ENCODE measurements at places on chromosomes 2 and 18. TPM values are rescaled to one million over a fixed set of nuclear protein-coding genes. Genes with fewer than 3 reads are reported as not detected.

HOXD9 gene
- not detected for total RNA-seq

DNA sequence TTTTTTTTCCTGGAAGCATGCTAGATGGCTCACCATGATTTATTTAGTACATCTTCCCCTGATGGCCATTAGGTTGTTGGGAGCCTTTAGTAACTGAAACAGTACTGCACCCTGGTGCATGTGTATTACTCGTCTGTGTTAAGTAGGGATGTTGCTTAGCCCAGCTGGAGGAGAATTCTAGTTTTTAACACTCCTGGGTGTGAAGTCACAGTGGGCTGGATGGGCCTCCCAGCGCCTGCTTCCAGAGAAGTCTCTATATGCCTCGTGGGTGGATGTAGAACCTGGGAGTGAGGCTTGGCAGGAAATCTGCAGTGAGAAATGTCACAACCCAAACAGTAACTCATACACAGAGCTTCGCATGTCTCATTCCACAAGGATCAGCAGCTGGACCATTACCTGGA lies 28.9 kb upstream of the NT5DC4 start:
- no peaks in the 10 kb centered on the region for H3K36me3 ChIP-seq
- no peaks in the 10 kb centered on the region for H3K27me3 ChIP-seq
- H3K4me1 ChIP-seq = peaks cover 27% of the 10 kb centered on the region

DNA sequence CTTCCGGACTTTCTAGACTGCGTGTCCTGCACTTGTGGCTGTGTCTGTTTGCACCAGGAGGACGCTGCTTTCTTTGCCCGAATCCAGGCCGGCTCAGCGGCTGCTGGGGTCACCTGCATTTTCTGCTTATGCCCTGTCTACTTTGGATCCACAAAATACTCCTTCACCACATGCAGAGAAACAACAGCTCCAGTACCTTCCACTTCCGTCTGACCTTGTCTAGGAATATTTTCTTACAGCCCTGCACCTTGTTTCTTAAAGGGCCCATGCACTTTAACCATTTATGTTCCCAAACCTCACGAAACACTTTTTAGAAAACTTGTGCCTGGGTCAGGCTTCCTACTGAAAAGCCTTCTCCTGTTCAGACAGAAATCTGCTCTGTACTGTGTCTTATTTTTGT lies 129.4 kb upstream of the NCK2 start:
- no peak for DNase-seq
- H3K27me3 ChIP-seq = no peaks in the 10 kb centered on the region
- no peak overlapping the region for H3K4me3 ChIP-seq
- H3K27ac ChIP-seq = no peak overlapping the region

DNA sequence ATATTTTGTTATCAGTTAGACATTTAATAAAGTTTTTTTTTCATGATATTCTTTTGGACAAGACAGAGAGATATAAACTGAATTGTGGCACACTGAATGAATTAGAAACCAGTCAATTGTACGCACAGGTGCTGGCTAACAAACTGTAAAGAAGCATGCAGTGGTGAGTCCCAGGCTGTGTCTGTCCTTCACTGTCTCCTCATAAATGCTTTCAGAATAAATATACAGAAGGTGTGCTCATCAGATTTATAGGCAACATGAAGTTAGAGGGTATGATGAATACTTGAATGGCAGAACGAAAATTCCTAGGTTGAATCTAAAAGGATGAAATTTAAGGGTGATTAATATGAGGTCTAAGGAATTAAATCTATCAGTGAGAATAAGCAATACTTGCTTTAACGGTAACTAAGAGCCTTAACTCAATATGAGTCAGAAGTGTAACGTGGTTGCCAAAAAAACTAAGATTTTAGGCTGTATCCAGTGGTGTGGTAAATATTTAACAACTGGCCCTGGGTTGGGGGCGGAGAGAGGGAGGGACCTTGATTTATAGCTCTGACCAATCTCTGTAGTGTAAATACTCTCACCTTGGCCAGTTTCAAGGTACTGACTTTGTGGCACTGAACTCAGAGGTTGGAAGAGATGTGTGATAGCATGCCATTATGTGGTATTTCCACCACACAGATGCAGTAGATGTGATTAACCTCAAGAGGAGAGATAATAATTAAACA lies 41.9 kb upstream of the AAK1 start:
- no peak overlapping the region for H3K4me3 ChIP-seq
- no peak overlapping the region for H3K27ac ChIP-seq
- H3K27me3 ChIP-seq = no peaks in the 10 kb centered on the region
- no peaks in the 10 kb centered on the region for H3K4me1 ChIP-seq
